ENCODE measurements at places on chromosomes 3 and 15.
A peak's percentile ranks its signal among the peaks of the same experiment; 100 is the strongest.

DNA sequence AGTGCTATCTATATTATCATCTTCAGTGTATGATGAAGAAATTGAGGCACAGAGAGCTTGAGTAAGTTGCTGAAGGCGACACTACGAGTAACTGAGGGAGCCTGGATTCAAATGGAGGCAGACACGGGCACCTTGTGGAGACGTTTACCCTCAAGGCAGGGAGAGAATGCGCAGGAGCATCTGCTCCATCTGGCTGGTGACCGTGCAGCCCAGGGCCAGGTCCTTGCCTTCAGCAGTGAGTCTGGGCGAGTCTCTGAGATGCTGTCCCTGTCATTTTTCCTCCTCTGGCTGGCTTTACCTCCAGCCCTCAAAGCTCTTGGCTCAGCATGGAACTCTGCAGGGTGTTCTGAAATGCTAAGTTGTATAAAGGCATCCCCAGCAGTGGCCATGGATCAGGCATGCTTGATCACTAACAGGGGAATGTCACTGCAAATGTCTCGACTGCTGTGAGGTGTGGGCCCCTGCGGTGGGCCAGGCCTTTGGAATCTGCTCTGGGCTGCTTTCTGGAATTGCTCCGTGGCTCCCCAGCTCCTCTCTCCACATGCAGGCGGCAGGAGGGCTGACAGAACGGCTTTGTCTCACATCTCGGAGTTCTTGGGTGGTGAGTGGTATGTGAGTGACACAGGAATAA is 19.7 kb downstream of the SPSB4 start:
- H3K36me3 ChIP-seq, result no peaks in the 10 kb centered on the region
- DNase-seq, result peak; percentile 55
- no peak overlapping the region for H3K4me3 ChIP-seq
- no peak overlapping the region for H3K27ac ChIP-seq
- H3K4me1 ChIP-seq, result no peaks in the 10 kb centered on the region

DNA sequence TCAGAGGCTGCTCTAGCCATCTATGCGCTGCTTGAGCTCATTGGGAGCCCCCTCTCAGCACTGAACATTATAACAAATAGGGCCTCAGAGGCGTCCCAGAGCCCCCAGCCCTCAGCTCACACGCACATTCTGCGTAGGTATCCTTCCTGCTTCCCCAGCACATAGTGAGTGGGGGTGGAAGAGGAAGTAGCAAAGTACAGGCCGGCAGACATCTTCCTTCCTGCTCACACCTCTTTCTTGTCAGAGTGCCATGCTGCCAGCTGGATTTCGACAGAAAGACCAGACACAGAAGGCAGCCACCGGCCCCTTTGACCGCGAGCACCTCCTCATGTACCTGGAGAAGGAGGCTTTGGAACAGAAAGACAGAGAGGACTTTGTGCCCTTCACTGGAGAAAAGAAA is 16.6 kb downstream of the TMOD2 start:
- no peaks in the 10 kb centered on the region for H3K27me3 ChIP-seq
- no peak overlapping the region for H3K4me3 ChIP-seq
- H3K36me3 ChIP-seq, result peaks cover 17% of the 10 kb centered on the region

- H3K4me3 ChIP-seq, result no peak overlapping the region
- H3K36me3 ChIP-seq, result peaks cover 10% of the 10 kb centered on the region
- no peaks in the 10 kb centered on the region for H3K27me3 ChIP-seq
Measured at GRCh38 chr15:94352636-94353487, 121.5 kb downstream of the MCTP2 start.

- no peak for DNase-seq
- no peaks in the 10 kb centered on the region for H3K4me1 ChIP-seq
- H3K27ac ChIP-seq, result no peak overlapping the region
- no peak overlapping the region for H3K4me3 ChIP-seq
- H3K36me3 ChIP-seq, result no peaks in the 10 kb centered on the region
- no peaks in the 10 kb centered on the region for H3K27me3 ChIP-seq
Measured at GRCh38 chr3:59751606-59752005, 701.8 kb upstream of the CFAP20DC start.

- H3K27me3 ChIP-seq, result no peaks in the 10 kb centered on the region
- peak; percentile 34 for DNase-seq
- peaks cover 13% of the 10 kb centered on the region for H3K36me3 ChIP-seq
- H3K27ac ChIP-seq, result no peak overlapping the region
- H3K4me1 ChIP-seq, result no peaks in the 10 kb centered on the region
Measured at GRCh38 chr15:43867096-43867495, 40.3 kb downstream of the WDR76 start.

DNA sequence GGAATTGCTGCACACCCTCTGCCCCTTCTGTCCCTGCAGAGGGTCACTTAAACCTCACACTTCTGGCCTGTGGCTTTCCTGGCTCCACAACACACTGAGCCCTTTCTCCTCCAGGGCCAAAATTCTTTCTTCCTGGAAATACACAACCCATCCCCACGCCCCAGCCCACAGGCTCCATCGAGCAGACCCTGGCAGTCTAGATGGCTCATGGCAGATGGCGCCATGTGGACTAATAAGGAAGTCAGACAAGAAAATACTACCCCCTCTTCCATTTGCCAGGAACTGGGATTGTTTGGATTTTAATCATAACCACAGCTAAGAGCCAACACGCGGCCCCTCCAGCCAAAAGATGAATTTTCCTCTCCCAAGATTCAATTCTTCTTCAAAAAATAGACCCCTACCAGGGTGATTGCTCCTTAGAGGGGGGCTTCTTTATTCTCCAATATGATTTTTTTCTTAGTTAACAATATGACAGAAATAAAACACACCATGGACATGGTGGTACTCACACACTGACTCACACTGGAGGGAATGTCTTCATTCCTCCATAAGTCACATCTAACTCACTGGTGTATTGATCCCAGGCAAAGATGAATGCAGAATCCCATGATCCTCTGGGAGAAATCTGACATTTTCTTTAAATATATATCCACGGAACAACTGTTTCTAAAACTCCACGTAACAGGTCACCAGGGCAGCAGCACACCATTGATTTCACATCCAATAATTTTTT is 111.5 kb downstream of the NTRK3 start:
- no peak overlapping the region for H3K4me3 ChIP-seq
- no peaks in the 10 kb centered on the region for H3K4me1 ChIP-seq
- DNase-seq, result no peak
- H3K36me3 ChIP-seq, result no peaks in the 10 kb centered on the region
- no peaks in the 10 kb centered on the region for H3K27me3 ChIP-seq

DNA sequence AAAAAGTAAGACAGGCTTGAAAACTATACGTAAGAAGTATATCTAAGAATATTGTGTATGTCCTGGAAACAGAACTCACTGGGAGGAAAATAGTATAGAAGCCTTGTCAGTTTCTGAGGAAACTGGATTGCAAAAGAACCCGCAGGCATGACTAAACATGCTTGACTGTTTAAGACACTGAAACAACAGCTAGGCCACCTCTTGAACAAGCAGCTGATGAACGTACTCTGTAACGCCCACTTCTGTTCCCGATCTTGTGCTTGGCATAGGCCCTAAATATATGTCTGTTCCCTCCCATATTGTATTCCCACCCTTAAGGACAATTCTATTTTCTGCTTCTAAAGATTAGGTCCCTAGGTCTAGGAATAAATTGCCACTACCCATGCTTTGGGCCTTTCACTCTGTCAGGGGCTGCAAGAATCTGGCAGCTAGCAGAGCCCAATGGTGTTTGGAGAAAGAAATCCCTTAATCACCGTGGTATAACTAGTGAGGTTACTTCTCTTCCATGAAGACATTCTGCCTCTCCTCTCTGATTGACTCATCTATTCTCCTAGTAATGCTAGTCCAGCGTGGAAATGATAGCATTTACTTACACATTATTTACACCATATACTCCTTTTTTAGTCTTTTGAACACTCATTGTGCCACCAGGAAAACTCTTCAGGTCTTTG is 46.2 kb downstream of the CD200 start:
- H3K4me1 ChIP-seq, result peaks cover 45% of the 10 kb centered on the region
- no peak overlapping the region for H3K4me3 ChIP-seq
- peak overlapping the region; percentile 79 for H3K27ac ChIP-seq
- H3K27me3 ChIP-seq, result no peaks in the 10 kb centered on the region

DNA sequence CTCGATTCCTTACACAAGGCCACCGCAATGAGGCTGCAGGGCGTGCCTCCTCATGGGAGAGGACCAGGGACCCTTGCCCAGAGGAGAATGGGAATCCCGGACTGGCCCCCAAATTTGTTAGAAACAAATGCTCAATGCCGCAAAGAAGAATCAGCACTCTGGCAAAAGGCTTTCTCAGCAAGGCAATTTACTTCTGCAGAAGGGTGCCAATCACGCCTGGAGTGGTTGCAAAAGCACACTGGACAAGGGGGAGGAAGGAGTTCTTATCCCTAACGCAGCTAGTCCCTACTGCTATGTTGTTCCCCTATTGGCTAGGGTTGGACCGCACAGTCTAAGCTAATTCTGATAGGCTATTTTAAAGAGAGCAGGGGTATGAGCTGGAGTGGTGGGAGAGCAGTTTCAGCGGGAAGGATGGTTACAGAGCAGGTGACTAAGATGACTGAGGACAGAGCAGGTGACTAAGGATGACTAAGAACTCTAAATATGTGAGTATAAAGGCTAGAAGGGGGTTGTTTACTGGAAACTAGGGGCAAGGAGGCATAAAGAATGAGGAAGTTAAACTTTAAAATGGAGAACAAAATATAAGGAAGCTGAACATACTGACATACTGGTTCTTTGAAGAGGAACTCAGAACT is 48.5 kb downstream of the KATNBL1 start:
- H3K4me1 ChIP-seq, result no peaks in the 10 kb centered on the region
- peaks cover 39% of the 10 kb centered on the region for H3K36me3 ChIP-seq
- no peak overlapping the region for H3K4me3 ChIP-seq
- no peaks in the 10 kb centered on the region for H3K27me3 ChIP-seq
- no peak for DNase-seq
- no peak overlapping the region for H3K27ac ChIP-seq

GRCh38 chr3:56688191-56688590 is 5.1 kb upstream of the TASOR start:
- H3K36me3 ChIP-seq, result no peaks in the 10 kb centered on the region
- no peaks in the 10 kb centered on the region for H3K27me3 ChIP-seq
- no peak overlapping the region for H3K4me3 ChIP-seq
- DNase-seq, result no peak
- H3K4me1 ChIP-seq, result peaks cover 5% of the 10 kb centered on the region
- no peak overlapping the region for H3K27ac ChIP-seq

DNA sequence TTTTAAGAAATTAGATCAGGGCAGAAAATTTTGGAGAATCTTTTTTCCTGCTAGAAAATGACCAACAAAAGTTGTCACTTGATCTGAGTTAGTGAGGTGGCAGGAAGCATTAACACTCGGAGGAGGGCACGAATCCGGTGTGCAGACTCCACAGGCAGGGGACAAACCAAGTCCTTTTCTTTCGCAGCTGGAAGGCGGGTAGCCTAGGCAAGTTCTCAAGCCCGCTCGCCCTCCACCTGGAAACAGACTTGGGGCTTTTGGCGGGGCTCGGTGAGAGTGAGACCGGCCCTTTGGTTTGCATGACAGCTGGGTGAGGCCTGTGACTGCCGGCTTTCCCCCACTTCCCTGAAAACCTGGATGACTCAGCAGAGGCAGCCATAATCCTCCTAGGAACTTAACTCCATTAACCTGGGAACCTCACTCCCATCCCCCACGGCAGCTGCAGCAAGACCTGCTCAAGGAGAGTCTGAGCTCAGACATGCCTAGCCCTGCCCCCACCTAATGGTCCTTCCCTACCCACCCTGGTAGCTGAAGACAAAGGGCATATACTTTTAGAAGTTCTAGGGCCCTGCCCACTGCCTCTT is 134.8 kb downstream of the MFSD1 start:
- no peak for DNase-seq
- no peak overlapping the region for H3K27ac ChIP-seq
- H3K36me3 ChIP-seq, result no peaks in the 10 kb centered on the region
- H3K27me3 ChIP-seq, result no peaks in the 10 kb centered on the region

- no peaks in the 10 kb centered on the region for H3K4me1 ChIP-seq
- no peaks in the 10 kb centered on the region for H3K36me3 ChIP-seq
- H3K4me3 ChIP-seq, result no peak overlapping the region
- H3K27ac ChIP-seq, result no peak overlapping the region
Measured at GRCh38 chr3:148513096-148513543, 184.6 kb upstream of the AGTR1 start.

- H3K36me3 ChIP-seq, result no peaks in the 10 kb centered on the region
- H3K27ac ChIP-seq, result no peak overlapping the region
- no peaks in the 10 kb centered on the region for H3K4me1 ChIP-seq
- no peaks in the 10 kb centered on the region for H3K27me3 ChIP-seq
Measured at GRCh38 chr3:62559831-62560445, 186.6 kb upstream of the FEZF2 start.

DNA sequence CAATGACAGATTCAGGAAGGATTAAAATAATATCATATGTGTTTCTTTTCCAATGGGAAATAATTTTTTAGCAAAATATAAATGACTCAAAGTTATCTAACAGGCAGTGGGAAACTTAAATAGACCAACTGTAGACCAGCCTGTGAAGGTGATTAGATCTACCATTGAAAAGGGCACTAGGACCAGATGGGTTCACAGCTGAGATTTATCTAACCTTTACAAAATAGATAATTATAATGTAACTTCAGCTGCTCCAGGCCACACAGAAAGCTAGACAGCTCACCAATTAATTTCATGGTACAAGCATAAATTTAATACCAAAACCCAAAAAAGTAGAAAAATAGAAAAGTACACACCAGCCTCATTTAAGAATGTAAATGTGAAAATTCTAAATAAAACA is 240.4 kb upstream of the MRPL3 start:
- H3K4me1 ChIP-seq, result no peaks in the 10 kb centered on the region
- H3K4me3 ChIP-seq, result no peak overlapping the region
- H3K27me3 ChIP-seq, result no peaks in the 10 kb centered on the region
- no peak for DNase-seq
- H3K27ac ChIP-seq, result no peak overlapping the region

DNA sequence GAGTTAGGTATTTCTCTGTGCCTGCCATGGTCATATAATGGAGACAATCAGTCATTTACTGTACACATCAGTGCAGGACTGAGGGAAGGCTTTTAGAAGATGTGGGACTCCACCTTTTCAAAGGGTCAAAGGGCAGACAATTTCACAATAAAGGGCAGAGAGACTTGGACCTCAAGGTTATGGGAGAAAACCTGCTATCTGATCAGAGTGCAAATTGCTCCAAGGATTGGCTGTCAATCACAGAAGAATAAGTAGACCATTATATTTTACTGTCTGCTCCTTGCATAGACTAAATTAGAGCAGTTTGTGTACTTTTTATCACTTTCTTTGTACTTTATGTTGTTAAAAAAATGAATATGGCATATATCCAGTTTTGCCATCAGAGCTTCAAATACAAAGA is 314.9 kb upstream of the ATP11B start:
- no peak overlapping the region for H3K4me3 ChIP-seq
- H3K27me3 ChIP-seq, result no peaks in the 10 kb centered on the region
- H3K27ac ChIP-seq, result no peak overlapping the region
- DNase-seq, result no peak
- no peaks in the 10 kb centered on the region for H3K4me1 ChIP-seq

Measured in suprapubic skin (tissue), 4 donors.